ENCODE measurements at places on chromosomes 11 and 22. TPM values are rescaled to one million over a fixed set of nuclear protein-coding genes. Genes with fewer than 3 reads are reported as not detected.

The GRM5 gene
- not detected for total RNA-seq

The IFITM5 gene
- total RNA-seq: not detected

The MS4A18 gene
- total RNA-seq: not detected

The APIP gene
- total RNA-seq: 21.9 TPM

The TMEM191B gene
- total RNA-seq: 1.1 TPM

The MS4A2 gene
- not detected for total RNA-seq

The CCDC73 gene
- not detected for total RNA-seq
